ENCODE measurements at places on chromosomes 4 and X. TPM values are rescaled to one million over a fixed set of nuclear protein-coding genes. Genes with fewer than 3 reads are reported as not detected.
A peak's percentile ranks its signal among the peaks of the same experiment; 100 is the strongest.

CT83 gene
- not detected for total RNA-seq

ERAS gene
- not detected for total RNA-seq

PLK4 gene
- total RNA-seq: 0.44 TPM

- H3K36me3 ChIP-seq: no peaks in the 10 kb centered on the region
- no peak overlapping the region for H3K27ac ChIP-seq
- DNase-seq: no peak
- no peak overlapping the region for H3K4me3 ChIP-seq
Measured at GRCh38 chr4:101596781-101597552, 193.6 kb upstream of the BANK1 start.

DNA sequence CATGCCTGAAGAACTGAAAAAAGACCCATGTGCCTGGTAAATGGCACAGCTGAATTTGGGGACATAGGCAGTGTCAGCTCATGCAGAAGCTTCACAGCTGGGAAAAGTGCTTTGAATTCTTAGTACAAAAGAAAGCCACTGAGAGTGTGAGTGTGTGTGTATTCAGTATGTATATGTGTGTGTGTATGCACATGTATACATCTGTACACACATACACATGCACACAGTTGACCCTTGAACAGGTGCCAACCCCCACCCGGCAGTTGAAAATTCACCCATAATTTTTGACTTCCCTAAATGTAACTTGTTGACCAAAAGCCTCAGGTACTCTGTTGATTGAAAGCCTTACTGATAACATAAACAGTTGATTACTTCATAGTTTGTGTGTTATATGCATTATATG lies 49.5 kb upstream of the ENPP6 start:
- peak overlapping the region; percentile 86 for H3K27ac ChIP-seq
- H3K4me1 ChIP-seq: no peaks in the 10 kb centered on the region
- no peak for DNase-seq
- H3K36me3 ChIP-seq: no peaks in the 10 kb centered on the region

DNA sequence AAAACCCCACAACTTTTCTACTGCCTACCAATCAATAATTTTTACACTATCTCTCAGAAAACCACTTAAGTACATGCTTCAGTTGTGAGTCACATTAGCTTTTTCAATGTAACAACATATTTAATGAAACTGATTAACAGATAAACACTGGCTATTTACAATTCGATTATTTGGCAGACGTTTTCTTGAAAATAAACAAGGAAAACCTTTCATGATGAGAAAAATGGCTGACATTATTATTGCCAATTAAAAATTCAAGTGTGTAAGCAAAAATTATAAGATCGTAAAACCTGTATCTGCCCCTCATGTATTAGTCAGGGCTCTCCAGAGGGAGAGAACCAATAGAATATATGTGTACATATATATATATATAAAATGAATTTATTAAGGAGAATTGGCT lies 1555.5 kb upstream of the IGFBP7 start:
- DNase-seq: no peak
- H3K4me1 ChIP-seq: no peaks in the 10 kb centered on the region
- no peaks in the 10 kb centered on the region for H3K27me3 ChIP-seq
- no peaks in the 10 kb centered on the region for H3K36me3 ChIP-seq

DNA sequence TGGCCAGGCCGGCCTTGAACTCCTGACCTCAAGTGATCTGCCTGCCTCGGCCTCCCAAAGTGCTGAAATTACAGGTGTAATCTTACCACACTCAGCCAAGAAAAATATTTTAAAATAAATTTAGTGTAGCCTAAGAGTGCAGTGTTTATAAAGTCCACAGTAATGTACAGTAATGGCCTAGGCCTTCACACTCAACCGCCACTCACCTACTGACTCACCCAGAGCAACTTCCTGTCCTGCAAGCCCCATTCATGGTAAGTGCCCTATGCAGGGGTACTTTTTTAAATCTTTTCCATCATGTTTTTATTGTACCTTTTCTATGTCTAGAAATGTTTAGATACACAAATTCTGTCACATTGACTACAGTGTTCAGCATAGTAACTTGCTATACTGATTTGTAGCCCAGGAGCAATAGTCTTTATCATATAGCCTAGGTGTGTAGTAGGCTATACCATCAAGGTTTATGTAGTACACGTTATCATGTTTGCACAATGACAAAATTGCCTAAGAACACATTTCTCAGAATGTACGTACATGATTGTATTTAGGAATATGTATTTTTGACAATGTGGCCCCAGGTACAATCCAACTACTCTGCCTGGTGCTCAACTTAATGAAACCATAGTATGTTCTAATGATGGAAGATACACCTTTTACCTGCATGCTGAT lies 455.2 kb downstream of the PCDH7 start:
- H3K27me3 ChIP-seq: no peaks in the 10 kb centered on the region
- H3K27ac ChIP-seq: no peak overlapping the region
- no peaks in the 10 kb centered on the region for H3K36me3 ChIP-seq
- no peak overlapping the region for H3K4me3 ChIP-seq

- H3K27me3 ChIP-seq: no peaks in the 10 kb centered on the region
- H3K4me1 ChIP-seq: no peaks in the 10 kb centered on the region
- no peak for DNase-seq
- no peak overlapping the region for H3K4me3 ChIP-seq
- no peak overlapping the region for H3K27ac ChIP-seq
Measured at GRCh38 chr4:91631335-91631734, 672.4 kb upstream of the GRID2 start.

GRCh38 chr4:128590034-128590740 lies 219.3 kb upstream of the JADE1 start:
- H3K4me3 ChIP-seq: no peak overlapping the region
- H3K36me3 ChIP-seq: no peaks in the 10 kb centered on the region
- H3K27me3 ChIP-seq: no peaks in the 10 kb centered on the region
- no peak for DNase-seq

NEIL3 gene
- not detected for total RNA-seq

- no peak overlapping the region for H3K4me3 ChIP-seq
- no peak overlapping the region for H3K27ac ChIP-seq
- H3K4me1 ChIP-seq: no peaks in the 10 kb centered on the region
- no peaks in the 10 kb centered on the region for H3K36me3 ChIP-seq
Measured at GRCh38 chr4:109947457-109947856, 34.8 kb downstream of the EGF start.

GIMD1 gene
- total RNA-seq: not detected

TCEAL6 gene
- not detected for total RNA-seq

GLRA3 gene
- total RNA-seq: not detected

GRCh38 chrX:39819921-39820849 lies 277.6 kb downstream of the BCOR start:
- H3K4me3 ChIP-seq: no peak overlapping the region
- H3K36me3 ChIP-seq: no peaks in the 10 kb centered on the region
- H3K4me1 ChIP-seq: no peaks in the 10 kb centered on the region
- peaks cover 9% of the 10 kb centered on the region for H3K27me3 ChIP-seq

DNA sequence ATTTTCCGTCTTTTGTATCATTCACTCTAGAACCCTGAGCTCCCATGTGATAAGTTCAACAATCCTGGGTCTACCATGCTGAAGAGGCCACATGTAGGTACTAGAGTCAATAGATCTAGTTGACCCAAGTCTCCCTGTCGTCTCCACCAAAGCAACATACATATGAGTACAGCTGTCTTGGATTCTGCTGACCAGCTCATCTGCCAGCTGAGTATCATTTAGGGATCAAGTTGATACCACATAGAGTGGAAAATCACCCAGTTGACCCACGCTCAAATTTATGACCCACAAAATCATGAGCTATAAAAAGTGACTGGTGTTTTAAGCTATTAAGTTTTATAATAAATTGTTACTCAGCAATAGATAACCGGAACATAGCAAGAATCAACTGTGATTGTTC lies 61.8 kb downstream of the DMD start:
- DNase-seq: no peak
- no peaks in the 10 kb centered on the region for H3K4me1 ChIP-seq
- no peak overlapping the region for H3K27ac ChIP-seq
- no peaks in the 10 kb centered on the region for H3K27me3 ChIP-seq
- H3K4me3 ChIP-seq: no peak overlapping the region
- H3K36me3 ChIP-seq: no peaks in the 10 kb centered on the region

DNA sequence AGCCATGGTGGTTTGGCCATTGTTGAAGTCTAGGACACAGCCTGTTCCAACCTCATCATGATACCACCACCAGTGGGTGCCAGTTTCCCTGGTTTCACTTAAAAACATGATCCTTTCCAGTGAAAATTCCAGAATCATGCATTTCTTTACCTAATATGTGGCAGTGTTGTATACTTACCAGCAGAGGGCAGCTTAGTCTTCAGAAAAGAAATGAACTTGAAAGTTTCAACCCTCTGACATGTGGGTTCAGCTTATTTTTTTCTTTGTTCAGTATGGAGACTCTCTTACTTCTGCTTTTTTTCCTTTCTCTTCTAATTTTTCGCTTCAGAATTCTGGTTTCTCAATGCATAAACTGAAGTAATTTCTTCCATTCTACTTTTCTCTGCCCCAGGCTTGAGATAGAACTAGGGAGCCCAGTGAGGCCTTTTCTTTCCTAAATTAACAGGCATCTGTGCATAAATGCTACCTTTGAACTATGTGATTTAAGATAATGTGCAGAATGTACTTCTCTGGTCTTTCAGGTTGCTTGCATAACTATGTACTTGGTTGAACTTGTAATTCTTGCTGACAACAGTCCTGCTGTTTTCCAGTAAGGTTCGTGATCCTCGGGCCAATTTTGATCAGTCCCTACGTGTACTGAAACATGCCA lies 10.7 kb downstream of the LIAS start:
- no peaks in the 10 kb centered on the region for H3K36me3 ChIP-seq
- H3K4me3 ChIP-seq: no peak overlapping the region
- H3K27ac ChIP-seq: peak overlapping the region; percentile 59
- DNase-seq: no peak

DNA sequence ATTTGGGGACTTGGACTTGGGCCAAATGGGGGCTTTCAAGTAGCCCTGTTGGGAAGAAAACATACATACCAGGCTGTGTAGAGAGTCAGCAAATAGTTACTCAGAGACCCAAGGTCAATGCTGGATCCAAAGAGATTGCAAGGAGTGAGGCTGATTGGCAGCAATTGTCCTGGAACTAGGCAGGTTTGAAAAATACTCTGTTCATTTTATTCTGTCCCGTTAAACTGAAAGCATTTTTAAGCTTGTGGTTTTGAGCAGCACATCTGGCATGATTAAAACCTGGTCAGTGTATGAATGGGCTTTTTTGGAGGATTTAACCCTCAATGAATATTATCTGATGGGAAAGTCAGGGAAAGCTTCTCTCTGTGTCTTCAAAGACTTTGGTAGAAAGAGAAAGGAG lies 294.3 kb upstream of the BOD1L1 start:
- H3K27ac ChIP-seq: peak overlapping the region; percentile 24
- H3K4me3 ChIP-seq: no peak overlapping the region
- H3K36me3 ChIP-seq: no peaks in the 10 kb centered on the region
- no peaks in the 10 kb centered on the region for H3K4me1 ChIP-seq
- DNase-seq: no peak

- no peak for DNase-seq
- no peak overlapping the region for H3K27ac ChIP-seq
- H3K36me3 ChIP-seq: no peaks in the 10 kb centered on the region
Measured at GRCh38 chrX:46791927-46792809, 33.2 kb upstream of the SLC9A7 start.

GRCh38 chrX:40100537-40101429 lies 3.0 kb upstream of the BCOR start:
- H3K27ac ChIP-seq: peak overlapping the region; percentile 40
- no peak overlapping the region for H3K4me3 ChIP-seq
- DNase-seq: no peak
- H3K4me1 ChIP-seq: peaks cover 24% of the 10 kb centered on the region
- no peaks in the 10 kb centered on the region for H3K36me3 ChIP-seq

DNA sequence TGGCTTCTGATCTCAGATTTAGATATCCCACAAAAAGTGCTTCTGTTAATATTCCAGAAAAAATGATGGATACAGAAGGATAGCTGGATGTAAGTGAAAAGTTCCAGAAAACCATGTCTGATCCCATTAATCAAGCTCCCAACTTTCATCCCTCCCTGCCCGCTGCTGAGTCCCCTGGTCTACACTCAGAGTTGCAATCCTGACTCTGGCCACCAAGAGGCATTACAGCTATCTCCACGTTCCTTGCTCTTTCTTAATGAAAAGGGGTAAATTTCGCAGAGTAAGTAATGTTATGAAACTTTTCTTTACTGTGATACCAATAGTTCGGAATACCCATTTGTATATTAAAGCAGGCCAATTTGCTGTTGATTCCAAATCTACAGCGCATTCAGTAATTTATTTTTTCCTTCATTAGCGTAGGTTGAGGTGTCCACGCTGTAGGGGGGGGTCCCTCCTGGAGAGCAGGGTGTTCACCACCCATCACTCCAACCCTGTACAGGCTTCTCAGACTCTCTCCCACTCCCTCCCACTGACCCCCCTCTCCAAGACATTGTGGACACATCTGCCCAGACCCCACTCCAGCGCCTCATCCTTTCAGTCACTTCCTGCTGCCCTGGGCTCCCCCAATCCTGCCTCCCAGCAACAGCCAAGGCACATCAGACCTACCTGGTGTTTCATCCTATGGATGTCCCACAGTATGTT lies 55.1 kb downstream of the RAB40A start:
- H3K36me3 ChIP-seq: no peaks in the 10 kb centered on the region
- H3K4me1 ChIP-seq: no peaks in the 10 kb centered on the region
- no peak overlapping the region for H3K27ac ChIP-seq
- DNase-seq: peak; percentile 19
- no peaks in the 10 kb centered on the region for H3K27me3 ChIP-seq

GRCh38 chr4:97279391-97279790 lies 863.9 kb downstream of the STPG2 start:
- no peaks in the 10 kb centered on the region for H3K27me3 ChIP-seq
- no peak overlapping the region for H3K27ac ChIP-seq
- no peaks in the 10 kb centered on the region for H3K4me1 ChIP-seq

Measured in tibial nerve (tissue), 4 donors.